Head of caudate nucleus (tissue), 42 donors: ENCODE measurements at places on chromosomes 6 and 20.
A peak's percentile ranks its signal among the peaks of the same experiment; 100 is the strongest.

GRCh38 chr20:62805155-62805710 is 598 bp downstream of the OGFR start:
- no peak for DNase-seq

- no peak for DNase-seq
Observed at GRCh38 chr6:155004017-155004416, 8.9 kb downstream of the TIAM2 start.

GRCh38 chr6:32941214-32941768 is 463 bp upstream of the HLA-DMB start:
- no peak for DNase-seq

GRCh38 chr20:63091901-63092659 is 85.3 kb upstream of the BHLHE23 start:
- no peak for DNase-seq

GRCh38 chr6:32857156-32857891 is 3.3 kb downstream of the PSMB9 start:
- no peak for DNase-seq

DNA sequence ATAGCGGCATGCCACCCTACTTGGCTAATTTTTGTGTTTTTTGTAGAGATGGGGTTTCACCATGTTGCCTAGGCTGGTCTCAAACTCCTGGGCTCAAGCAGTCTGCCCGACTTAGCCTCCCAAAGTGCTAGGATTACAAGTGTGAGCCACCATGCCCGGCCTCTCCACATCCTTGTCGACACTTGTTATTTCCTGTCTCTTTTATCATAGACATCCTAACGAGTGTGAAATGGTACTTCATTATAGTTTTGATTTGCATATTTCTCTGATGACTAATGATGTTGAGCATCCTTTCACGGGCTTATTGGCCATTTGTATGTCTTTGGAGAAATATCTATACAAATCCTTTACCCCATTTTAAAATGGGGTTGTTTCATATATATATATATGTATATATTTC is 39.0 kb upstream of the ASXL1 start:
- no peak for DNase-seq

GRCh38 chr6:54737247-54737646 is 109.3 kb upstream of the FAM83B start:
- DNase-seq, result no peak

GRCh38 chr6:106790935-106791334 is 161.6 kb downstream of the QRSL1 start:
- no peak for DNase-seq

DNA sequence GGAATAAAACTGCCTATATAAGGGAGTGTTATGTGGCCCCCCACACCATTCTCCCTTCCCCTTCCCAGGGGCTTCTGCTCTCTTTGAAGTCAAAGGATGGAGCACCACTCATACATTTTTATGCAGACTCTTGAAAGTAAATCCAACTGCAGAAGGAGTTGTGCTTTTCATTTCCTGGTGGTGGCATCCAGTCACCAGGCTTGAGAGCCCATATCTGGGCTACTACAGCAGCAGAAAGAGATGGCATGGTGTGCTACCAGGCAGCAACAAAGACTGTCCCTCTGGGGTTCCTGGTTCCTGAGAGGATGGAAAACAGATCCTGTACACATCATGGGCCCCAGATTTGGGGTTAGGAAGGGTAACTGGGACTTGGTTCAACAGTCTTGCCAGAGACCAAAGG is 226.4 kb downstream of the CLIC5 start:
- DNase-seq, result no peak

- no peak for DNase-seq
Observed at GRCh38 chr6:72286911-72287311, 335.0 kb upstream of the KCNQ5 start.

DNA sequence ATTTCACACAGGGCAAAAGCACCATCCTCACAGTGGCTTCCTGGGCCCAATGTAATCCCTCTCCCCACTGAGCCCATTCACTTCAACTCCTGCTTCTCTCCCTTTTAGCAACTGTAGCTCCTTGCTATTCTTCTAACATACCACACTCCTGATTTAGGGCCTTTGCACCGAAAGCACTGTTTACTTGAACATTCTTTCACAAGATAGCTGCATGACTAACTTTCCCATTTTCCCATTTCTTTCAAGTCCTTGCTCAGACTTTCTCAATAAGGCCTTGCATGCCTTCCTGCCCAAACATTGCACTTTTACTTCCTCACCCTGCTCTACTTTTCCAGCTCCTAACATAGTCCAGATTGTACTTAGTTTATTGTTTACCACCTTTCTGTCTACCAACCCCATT is 73.0 kb downstream of the SHPRH start:
- no peak for DNase-seq

DNA sequence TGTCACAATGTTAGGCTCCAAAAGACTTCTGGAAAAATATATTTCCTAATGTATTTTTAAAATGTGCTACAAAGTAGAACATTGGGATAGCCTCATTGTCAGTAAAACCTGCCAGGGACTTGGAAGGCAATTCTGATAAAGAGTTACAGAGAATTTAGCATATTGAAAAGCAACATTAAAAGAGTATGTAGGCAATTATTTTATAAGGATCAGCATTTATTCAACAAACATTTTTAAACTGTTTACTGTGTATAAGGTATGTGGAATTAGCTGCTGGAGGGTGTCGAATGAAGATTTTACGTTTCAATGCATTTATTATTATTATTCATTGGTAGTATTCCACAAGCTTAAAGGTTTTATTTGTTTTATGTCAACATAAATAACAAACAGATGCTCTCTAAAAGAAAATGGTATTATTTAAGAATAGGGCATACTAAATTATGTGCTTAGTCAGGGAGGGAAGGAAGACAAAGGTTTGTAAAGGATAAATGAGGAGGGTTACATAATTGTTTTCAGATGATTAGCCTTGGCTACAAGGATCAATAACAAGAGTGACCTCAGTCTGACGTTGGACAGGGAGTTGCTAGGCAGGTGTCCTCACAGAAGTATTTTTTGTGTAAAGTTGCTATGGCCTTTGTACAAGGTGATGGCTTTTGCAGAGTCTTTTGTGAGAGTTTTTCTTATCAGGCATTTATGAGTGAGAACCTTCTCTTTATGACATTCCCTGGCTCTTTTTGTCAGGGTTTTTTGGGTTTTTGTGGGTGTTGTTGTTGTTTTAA is 313.4 kb upstream of the PLCB4 start:
- DNase-seq, result no peak

- no peak for DNase-seq
Observed at GRCh38 chr6:149084808-149085556, 232.5 kb upstream of the TAB2 start.

GRCh38 chr20:50438986-50439407 is 71.2 kb upstream of the PTPN1 start:
- no peak for DNase-seq

GRCh38 chr20:61644378-61645076 is 392.5 kb downstream of the CDH4 start:
- no peak for DNase-seq

DNA sequence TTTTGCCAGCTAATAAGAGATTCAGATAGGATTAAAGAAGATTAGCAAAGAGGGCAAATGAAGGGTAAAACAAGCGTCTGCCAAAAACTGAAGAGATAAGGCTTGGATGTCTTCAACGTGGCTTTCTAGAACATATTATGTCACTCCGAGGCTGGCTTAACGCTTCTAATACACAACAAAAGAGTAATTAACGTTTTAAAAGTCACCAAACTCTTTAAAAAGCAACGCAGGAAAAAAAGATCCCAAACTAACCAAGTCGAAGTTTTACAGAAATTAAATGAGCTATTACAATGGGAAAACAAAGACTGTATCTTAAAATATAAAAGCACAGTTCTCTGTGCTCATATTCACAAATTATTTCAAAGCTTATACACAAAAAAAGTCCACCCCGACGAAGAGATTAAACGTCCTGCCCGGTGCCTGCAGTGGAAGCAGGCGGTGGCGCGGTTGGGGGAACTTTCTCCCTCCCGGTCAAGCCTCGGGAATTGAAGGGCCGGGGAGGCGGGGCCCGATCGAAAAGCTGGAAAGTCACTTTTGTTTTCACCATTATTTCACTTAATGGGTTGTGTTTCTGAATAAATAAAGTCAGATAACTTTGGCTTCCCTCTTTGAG is 1.2 kb downstream of the MAK start:
- DNase-seq, result peak; percentile 22

GRCh38 chr6:12291839-12292604 is 1.9 kb downstream of the EDN1 start:
- DNase-seq, result no peak

GRCh38 chr6:164106345-164106769 is 691.8 kb downstream of the QKI start:
- peak; percentile 75 for DNase-seq

DNA sequence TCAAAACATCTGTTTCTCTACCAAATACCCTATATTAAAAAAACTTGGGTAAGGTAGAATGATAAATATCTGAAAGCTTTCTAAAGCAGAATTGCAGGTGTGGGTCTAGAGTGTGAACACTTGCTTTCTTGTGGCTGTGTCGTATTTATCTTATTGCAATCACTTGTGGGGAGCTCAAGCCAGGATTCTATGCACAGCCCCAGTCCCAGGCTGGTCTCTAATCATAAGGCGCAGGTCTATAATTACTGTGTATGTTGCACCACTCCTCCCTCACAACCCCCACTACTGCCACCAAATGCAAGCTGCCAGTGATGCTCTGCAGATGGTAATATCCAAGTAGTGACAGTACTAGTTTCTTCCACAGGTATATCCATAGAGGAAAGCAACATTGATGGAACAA is 2.2 kb upstream of the E2F3 start:
- no peak for DNase-seq

DNA sequence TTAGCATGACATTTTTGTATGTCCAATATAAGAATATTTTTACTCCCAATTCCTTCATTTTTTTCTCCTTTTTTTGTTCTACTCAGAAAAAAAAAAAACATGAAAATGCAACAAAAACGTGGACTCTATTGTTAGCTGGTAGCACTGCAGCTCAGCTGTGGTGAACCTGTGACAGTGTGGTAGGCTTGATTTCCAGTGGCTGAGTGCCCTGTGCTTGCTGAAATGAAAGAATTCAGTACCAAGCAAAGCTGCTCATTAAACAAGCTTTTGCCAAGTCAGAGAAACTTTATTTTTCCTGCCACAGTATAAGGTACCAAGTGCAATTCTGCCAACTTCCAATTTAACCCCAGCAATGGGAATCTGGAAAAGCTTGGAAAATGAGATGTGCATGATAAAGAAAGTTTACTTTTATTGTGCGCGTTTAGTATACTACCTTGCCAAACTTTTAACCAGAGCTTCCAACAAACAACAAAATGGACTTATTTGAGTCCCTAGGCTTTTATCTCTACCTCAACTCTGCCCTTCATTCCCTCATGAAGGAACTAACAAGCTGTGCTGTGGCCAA is 215.2 kb downstream of the SLC35F1 start:
- DNase-seq, result no peak

GRCh38 chr20:32709632-32710121 is 33.6 kb downstream of the COMMD7 start:
- DNase-seq, result no peak

DNA sequence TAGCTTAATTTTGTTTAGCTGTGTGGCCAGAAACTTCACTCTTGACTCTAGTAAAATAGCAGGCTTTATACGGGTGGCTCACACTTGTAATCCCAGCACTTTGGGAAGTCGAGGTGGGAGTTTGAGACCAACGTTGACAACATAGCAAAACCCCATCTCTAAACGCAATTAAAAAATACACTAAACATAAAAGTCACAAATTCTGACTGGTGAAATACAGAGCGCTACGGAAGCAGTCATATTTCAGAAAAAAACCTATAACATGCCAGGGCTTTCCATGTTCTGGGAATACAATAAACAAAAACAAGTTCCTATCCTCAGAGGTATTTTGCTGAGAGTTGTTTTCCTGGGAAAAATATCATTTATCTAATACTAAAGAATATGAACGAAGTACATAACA is 24.8 kb upstream of the ZSCAN23 start:
- DNase-seq, result no peak

DNA sequence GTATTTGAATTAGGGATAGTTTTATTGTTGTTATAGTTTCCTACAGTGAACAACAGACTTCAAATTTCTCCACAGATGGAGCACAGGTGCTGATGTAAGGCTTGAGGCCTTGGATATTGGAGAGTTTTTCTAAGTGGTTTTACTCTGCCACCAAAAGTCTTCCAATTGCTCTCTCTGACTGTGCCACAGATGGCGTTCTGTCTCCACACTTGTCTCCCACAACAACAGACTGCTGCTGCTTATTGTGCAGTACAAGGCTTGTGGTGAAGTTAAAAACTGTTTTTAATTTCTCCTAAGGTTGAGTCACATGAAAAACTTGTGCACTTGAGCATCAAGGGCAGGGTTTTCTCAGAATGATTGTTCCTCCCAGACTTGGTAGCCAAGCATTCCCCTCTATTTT is 460.9 kb upstream of the KHDRBS2 start:
- DNase-seq, result no peak

- DNase-seq, result no peak
Observed at GRCh38 chr6:133286765-133287164, 45.6 kb downstream of the EYA4 start.

DNA sequence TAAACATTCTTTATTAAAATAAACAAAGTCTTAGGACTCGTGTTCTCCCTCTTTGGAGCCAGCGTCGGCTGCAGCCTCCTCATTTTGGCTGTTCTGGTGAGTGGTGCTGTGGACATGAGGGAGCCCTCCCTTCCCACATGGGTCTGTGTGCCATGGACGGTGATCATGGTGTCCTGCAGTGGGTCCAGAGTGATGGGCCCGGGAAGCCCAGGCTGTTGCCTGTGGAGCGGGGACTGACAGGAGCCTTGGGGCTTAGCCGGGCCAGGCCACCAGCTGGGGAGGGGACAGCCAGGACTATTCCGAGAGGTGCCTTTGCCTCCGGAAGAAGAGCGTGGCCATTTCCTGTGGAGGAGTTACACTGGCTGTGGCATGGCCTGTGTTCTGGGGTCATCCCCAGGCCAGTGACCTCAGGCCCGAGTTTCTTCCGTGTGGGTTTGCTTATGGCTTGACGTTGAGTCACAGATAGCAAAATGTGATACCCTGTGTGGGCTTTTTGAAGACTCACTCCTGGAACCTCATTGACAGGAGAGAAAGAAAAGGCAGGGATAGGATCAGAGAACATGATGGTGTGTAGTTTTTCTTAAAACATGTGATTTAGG is 153.4 kb downstream of the DTNBP1 start:
- no peak for DNase-seq

GRCh38 chr20:58650181-58650775 is 805 bp upstream of the STX16 start:
- no peak for DNase-seq

DNA sequence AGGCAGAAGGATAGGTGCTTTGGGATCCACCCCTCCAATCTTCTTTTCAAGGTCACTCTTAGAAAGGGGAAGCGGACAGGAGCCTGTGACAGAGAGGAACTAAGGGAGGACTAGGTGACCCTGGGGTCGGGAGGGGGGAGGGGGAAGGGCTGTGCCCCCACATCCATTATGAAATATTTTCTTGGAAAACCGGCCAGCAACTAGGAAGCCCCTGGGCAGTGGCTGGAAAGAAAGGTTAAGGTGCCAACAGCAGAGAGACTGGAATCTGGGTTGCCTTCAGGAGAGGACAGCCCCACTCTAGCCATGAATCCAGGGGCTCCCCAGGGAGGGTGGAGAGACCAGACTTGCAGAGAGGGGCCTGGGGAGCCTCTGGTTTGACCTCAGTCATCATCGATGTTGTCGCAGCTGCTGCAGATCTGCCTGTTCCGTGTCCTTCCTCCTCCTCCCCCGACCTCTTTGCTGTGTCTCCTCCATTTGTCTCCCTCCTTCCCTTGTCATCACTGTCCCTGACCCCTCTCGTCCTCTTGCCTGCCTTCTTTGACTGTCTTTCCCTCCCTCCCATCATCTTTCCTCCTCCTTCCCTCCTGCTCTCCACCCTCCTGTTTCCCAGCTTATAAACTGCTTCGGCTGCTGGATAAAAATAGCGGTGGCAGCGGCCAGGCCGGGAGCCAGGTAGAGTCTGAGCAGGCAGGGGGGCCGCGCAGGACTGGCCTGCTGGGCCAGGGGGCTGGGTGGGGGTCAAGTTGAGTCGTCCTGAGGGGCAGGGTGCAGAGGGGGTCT is 3.2 kb downstream of the SLC29A1 start:
- no peak for DNase-seq
